ENCODE measurements at places on chromosomes 6 and 20.
A peak's percentile ranks its signal among the peaks of the same experiment; 100 is the strongest.

- no peak for DNase-seq
These were observed 43.6 kb downstream of the ADGRF1 start for GRCh38 chr6:46998436-46999017.

DNA sequence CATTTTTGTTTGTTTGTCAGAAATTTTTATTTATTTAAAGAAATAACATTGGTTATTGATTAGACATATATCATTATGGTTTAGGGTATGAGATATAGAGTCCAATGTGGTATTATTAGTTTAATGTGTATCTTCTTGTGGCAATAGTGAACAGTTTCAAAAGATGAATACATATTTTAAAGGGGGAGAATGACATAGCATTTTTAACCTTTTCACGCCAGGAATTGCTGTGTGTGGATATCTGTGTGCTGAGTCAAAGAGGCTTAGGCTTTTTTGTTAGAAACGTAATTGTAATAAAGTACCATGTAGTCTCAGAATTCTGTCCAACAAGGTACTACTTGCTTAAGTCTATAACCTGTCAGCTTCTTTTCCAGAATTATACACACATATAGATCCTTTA is 451.6 kb downstream of the ADGRB3 start:
- no peak for DNase-seq

DNA sequence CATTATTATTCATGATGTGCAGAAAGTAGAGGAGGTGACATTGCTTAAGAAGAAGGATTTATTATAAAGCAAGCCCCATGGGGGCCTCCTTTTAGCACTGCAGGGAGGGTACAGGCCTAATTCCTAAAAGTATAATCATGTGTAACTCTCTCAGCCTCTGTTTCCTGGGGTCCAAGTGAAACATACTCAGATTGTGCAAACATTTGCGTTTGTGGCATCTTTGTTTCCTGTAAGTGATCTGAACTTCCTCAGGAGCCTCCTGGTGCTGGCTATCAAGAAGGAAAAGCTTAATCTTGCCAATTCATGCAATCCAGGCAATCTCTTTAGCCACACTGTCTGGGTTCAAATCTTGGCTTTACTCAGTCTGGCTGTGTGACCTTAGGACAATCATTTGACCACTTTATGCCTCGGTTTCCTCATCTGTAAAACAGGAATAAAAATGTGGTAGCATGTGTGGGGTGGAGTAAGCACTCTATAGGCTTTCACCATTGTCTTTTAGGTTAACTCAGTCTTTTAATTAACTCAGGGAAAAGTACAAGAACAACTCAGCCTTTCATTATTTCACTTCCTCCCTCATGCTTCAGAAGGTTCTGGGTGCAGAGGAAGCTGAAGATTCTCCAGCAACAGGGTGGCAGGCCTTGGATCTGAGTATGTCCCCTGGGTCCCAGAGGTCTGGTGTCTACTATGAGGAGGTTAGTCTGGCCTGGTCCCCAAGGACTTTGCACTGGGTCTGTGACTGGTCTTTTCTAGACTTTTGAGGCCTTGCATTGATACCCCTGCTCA is 831 bp upstream of the SIRPB2 start:
- DNase-seq: no peak

- peak; percentile 75 for DNase-seq
These were observed 80.4 kb upstream of the ZNF184 start for GRCh38 chr6:27553123-27553904.

DNA sequence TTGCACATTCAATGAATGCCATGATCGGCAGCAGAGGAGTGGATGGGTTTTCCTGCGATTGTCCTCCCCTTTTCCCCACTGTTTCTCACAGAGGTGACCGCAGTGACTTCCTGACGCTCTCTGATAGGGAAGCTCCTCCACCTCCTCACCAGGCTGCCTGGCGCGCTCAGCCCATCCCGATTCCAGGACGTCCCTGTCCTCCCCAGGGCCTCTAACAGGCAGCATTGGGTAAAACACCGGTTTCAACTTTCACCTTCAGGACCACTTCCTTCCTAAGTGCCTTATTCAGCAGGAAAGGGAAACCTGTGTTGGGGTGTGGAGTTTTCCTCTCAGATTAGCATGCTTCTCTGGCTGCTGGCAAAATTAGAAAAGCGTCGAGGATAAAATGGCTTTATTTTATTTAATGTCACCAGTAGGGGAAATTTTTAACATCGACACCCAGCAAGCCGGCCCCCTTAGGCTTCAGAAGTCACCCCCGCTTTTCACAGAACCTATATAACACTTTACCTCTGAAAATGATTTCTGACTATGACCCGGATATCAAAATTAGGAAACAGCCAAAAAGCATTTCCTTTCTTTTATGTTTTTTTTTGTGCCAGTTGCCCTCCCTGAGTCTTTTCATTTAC is 570.4 kb upstream of the GJE1 start:
- no peak for DNase-seq

DNA sequence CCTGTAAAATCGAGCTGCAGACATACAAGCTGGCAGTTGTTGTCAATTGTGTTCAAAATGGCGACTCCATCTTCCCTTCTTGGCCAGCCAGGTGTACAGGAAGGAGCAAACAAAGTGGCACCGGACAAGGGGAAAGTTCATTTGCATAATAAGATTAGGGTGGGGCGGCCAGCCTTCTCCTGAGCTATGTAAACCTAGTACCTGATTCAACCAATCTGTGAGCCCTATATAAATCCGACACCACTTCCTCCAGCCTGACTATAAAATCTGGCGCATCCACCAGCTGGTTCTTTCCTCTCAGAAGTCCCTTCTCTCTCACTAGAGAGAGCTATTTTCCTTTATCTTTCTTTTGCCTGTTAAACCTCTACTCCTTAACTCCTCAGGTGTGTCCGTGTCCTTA is 8.1 kb upstream of the HBS1L start:
- no peak for DNase-seq
